ENCODE measurements at places on chromosomes 5 and 9. TPM values are rescaled to one million over a fixed set of nuclear protein-coding genes. Genes with fewer than 3 reads are reported as not detected.
A peak's percentile ranks its signal among the peaks of the same experiment; 100 is the strongest.

Gene SLC31A1
- total RNA-seq = 18.6 TPM

- H3K36me3 ChIP-seq = peaks cover 32% of the 10 kb centered on the region
- no peak for DNase-seq
- H3K4me1 ChIP-seq = peaks cover 46% of the 10 kb centered on the region
- no peak overlapping the region for H3K4me3 ChIP-seq
- no peak overlapping the region for H3K27ac ChIP-seq
- no peaks in the 10 kb centered on the region for H3K27me3 ChIP-seq
Measured at GRCh38 chr5:68290847-68291246, 75.3 kb downstream of the PIK3R1 start.

DNA sequence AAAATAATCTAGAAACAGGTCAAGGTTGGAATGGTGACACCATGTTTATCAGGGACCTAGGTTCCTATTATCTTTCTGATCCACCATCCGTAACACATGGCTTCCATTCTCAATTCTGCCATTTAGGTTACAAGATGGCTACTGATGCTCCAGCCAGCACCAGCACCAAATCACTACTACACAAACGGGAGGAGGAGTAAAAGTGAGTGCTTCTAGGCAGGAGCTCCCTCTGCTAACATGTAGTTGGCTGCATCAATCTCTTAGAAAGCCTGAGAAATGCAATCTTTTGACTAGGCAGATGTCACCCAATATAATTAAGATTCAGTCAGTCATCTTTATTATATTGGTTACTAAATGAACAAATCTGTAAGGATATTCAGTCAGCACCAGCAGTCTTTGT, 515.9 kb downstream of the RAB3C start:
- peaks cover 61% of the 10 kb centered on the region for H3K4me1 ChIP-seq
- H3K4me3 ChIP-seq = peak overlapping the region; percentile 48
- H3K36me3 ChIP-seq = peaks cover 7% of the 10 kb centered on the region
- no peaks in the 10 kb centered on the region for H3K27me3 ChIP-seq
- peak overlapping the region; percentile 83 for H3K27ac ChIP-seq

- H3K4me3 ChIP-seq = no peak overlapping the region
- H3K27ac ChIP-seq = no peak overlapping the region
- DNase-seq = no peak
- no peaks in the 10 kb centered on the region for H3K27me3 ChIP-seq
Measured at GRCh38 chr5:68272289-68272688, 56.7 kb downstream of the PIK3R1 start.

GRCh38 chr5:88824892-88825583, 57.9 kb downstream of the MEF2C start:
- DNase-seq = no peak
- peaks cover 16% of the 10 kb centered on the region for H3K27me3 ChIP-seq
- H3K36me3 ChIP-seq = no peaks in the 10 kb centered on the region
- H3K27ac ChIP-seq = no peak overlapping the region
